OCI-M1 (cell line): ENCODE measurements at places on chromosomes 3 and 15.

GRCh38 chr15:92670621-92671020, 15.0 kb upstream of the FAM174B start:
- DNase-seq = no peak

DNA sequence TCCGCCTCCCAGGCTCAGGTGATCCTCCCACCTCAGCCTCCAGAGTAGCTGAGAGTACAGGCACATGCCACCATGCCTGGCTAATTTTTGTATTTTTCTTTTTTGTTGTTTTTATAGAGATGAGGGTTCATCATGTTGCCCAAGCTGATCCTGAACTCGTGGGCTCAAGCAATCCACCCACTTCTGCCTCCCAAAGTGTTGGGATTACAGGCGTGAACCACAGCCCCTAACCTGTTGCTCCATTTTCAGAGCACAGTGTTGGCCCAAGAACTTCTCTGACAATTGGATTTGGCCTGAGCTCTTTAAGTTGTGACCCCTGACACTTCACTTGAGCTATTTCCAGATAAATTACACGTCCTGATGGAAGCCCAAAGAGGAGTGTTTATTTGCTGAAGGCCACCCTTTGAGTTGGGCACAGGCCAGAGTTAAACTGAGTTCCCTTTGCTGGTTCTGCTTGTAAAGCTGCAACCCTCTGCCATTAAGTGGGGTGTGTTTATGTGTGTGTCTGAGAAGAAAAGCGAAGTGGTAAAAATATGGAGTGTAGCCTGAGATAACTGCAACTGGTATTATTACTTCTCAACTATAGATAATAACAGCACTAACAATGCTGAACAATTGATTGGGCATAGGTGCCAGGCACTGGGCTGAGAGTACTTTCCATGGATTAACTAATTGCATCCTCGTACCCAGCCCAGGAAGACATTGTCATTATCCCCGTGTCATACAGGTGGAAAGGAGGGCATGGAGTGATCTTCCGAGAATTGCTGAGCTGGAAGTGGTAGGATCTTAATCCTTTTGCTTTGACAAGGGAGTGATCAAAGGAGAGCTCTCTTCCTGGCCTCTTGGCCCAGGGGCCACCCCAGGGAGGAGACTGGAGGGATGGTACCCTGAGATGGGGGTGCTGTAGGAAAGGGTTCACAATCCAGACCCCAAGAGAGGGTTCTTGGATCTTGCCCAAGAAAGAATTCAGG, 91.5 kb upstream of the PROK2 start:
- DNase-seq = no peak

DNA sequence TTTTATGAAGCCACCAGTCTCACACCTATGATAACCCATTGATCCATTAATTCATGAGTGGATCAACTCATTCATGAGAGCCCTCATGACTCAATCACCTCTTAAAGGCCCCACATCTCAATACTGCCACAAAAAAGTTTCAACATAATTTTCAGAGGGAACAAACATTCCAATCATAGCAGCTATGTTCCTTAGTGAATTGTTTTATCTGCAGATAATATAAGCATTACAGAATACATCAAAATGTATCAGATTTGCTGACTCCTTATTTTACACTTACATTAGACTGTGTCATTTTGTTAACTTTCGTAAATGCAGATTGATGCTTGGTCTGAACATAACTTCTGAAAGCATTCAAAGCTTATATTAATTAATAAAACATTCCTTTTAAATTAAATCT, 155.3 kb upstream of the MBNL1 start:
- DNase-seq = no peak

- DNase-seq = no peak
These were observed 73.0 kb upstream of the PROK2 start for GRCh38 chr3:71857956-71858355.

GRCh38 chr3:176587089-176587488, 610.2 kb downstream of the TBL1XR1 start:
- DNase-seq = no peak

DNA sequence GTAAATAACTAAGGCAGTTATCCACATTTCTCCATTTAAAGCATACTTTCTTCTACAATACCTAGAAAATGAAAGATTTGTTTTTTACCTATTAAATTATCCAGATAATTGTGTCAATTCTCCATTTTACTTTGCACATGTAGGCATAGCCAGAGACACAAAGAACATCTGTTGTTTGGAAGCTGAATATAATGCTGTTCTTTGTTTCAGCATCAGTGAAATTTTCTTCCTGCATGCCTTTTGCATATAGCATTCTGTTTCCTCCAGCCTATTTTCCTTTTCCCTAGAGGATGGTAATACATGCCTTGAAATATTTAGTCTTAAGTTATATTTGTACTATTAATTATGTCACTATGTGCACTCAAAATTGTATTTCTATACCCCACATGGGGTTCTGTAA, 233.7 kb downstream of the CNTN6 start:
- no peak for DNase-seq
